GM10248 (cell line): ENCODE measurements at places on chromosomes 6 and 20.
A peak's percentile ranks its signal among the peaks of the same experiment; 100 is the strongest.

DNA sequence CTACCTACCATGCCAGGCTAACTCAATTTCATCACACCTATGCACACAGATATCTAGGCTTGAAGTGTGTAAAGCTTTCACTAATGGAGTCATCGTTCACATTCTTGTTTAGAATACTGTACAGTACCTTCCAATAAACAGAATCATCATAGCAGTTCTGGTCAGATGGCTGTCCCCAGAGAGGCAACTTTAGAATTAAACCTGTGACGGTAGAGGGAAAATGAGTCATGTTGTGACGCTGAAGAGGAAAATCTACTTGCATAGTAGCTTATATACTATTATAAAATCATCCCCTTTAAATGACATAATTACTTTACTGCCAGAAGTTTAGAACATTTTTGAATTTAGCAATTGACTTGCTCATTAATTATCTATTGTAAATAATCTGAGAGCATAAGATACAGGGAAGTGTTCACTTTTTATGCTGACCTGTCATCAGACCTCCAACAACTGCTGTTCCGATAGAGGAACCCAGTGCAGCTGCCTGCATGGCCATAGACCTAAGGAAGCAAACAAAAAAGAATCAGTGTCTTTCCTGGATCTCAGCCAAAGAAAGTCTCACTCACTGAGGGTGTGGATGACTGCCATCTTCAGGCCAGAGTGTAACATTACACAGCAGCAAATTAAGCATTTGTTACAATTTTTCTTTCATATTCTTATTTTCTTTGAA lies 29.8 kb downstream of the RHAG start:
- DNase-seq, result peak; percentile 60

- DNase-seq, result no peak
Observed at GRCh38 chr20:32024683-32025295, 14.6 kb downstream of the CCM2L start.

DNA sequence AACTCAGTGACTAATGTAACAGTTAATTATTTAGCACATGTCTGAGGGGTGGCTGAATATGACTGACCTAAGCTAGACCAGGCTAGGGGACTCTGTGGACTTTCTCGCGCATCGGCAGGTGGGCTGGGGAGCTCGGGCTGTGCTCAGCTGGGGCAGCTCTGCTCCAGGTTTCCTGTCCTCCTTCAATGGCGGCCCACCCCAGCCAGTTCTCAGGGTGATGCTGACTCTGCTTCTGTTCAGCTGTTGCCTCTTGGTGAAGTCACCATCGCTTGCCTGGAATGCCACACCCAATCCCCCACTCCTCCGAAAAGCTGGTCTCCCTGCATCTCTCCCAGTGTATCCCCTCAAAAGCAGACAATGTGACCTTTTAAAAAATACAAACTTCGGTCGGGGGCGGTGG lies 20.0 kb downstream of the PPP1R3G start:
- DNase-seq, result no peak

GRCh38 chr20:45987108-45987780 lies 15.2 kb upstream of the ZNF335 start:
- peak; percentile 87 for DNase-seq

DNA sequence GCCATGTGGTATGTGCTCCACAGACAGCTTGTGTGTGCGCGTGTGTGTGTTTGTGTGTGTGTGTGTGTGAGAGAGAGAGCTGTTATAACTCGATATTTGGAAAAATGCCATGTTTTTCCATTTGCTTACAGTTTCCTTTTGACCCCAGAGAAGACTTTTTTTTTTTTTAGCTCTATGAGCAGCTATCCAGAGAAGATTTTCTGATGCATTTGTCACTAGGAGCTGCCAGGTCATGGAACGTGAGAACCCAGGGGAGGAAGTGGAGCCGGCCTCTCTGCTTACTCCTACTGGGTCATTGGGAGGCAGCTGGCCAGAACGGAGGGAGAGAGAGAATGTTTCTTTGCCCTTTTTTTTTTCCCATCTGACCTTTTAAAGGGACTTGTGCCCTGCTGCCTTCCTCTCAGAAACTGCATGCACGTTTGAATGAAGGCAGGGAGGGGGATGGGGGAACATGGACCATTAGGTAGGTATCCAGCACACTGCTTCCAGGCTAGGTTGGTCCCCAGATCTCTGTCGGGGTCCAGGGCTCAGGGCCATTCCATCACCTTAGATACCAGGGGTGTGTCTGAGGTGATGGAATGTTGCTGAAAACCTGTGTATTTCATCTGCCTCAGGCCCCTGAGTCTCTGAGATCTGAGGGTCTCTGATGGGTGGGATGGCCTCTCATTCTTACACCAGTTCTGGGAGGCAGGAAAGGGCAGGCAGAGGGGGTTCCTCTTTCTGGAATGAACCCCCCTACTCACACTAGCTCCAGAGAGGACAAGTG lies 11.2 kb upstream of the MRPS18A start:
- no peak for DNase-seq

DNA sequence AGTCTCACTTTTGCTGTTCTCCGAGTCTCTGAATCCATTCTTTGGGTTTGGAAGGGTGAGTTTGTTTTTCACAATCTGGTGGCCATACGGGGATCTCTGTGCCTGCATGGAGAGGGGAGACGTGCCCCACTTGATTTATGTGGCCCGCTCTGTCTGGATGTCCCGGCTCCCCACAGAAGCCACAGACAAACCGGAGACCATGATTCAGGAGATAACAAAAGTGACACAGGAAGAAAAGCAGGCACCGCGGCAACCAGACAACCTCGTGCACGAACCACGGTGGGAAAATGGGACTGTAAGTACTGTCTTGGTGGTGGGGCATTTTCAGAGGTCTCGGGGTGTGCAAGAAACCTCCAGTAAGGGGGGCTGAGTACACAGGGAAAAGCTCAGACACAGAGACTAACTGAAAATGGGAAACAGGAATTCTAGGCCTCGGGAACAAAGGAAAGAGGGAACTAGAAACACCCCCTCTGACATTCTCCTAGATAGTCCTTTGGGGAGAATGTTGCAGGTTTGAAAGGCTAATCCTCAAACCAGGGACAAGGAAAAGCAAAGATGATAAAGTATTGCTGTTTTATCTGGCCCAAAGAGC lies 22.1 kb upstream of the ZNF318 start:
- no peak for DNase-seq

DNA sequence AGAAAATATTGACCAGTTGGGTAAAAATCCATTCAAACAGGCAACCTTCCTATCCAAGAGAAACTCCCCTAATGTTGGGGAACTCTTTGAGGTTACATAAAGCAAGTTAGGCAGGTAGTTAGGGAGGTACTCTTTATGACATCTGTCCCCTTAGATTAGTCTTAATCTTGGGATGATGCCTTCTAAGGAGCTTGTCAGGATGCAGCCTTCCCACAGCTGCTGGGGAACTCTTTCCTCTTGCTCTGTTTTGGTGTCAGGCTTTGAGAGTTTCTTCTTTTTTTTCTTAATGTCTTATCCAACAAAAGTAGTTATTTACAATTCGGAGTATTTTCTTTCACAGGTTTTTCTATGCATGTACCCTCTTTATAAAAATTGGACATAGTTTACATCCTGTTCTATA lies 194.8 kb downstream of the CDKAL1 start:
- no peak for DNase-seq

DNA sequence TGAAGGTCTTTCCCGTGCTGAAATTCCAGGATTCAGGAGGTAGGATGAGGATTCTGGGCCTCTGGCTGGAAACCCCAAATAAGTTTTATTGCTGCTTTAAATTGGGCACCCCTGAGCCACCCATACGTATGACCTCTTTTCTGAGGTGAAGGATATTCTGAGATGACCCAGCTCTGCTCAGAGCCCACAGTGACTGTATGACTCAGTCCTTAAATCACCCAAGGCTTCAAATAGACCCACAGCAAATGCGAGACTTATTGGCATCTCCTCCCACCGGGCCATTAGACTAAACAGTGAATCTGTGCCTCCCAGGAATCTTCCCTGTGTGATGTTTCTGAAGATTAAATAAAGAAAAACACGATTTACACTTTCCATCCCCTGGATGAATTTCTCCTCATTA lies 9.5 kb downstream of the SIRPG start:
- DNase-seq, result no peak

- no peak for DNase-seq
Observed at GRCh38 chr6:100427452-100427851, 37.3 kb downstream of the SIM1 start.

DNA sequence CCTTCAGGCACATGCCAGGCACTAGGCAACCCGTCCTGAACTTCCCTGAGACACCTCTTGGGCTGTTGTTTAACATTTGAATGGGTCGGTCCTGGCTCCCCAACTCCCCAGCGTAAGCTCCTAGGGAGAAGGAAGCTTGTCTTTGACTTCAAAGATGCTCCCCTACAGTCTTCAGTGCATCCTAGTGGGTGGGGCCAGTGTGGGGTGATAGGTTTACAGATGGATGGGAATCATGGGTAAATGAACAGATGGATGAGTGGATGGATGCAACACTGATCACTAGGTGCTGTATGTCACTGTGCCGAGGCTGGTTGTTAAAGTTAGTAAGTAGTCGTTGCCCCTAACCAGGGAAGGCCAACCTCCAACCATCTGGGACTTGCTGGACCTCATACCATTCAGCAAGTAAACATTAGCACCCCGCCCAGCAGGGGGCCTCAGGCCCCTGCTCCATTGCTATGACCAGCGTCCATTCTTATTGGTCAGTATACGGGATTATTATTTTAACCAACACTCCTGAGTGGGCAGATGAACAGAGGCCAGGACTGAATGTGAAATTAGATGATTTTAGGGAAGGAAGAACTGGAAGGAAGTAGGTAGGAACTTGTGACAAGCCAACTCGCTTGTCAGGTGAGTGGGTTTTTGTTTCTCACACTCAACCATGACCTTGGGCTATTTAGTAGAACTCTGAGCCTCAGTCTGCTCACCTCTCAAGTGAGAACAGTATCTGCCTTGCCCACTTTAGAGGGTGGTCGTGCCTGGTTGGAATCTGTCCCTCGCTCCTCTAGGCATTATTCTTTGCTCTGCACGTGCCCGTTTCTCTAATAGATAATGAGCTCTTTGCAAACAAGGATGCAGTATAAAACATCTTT lies 82.9 kb upstream of the FOXP4 start:
- DNase-seq, result peak; percentile 81

- DNase-seq, result no peak
Observed at GRCh38 chr6:116662202-116662601, 6.4 kb downstream of the ZUP1 start.

- DNase-seq, result no peak
Observed at GRCh38 chr20:62376112-62377063, 9.3 kb upstream of the LAMA5 start.

DNA sequence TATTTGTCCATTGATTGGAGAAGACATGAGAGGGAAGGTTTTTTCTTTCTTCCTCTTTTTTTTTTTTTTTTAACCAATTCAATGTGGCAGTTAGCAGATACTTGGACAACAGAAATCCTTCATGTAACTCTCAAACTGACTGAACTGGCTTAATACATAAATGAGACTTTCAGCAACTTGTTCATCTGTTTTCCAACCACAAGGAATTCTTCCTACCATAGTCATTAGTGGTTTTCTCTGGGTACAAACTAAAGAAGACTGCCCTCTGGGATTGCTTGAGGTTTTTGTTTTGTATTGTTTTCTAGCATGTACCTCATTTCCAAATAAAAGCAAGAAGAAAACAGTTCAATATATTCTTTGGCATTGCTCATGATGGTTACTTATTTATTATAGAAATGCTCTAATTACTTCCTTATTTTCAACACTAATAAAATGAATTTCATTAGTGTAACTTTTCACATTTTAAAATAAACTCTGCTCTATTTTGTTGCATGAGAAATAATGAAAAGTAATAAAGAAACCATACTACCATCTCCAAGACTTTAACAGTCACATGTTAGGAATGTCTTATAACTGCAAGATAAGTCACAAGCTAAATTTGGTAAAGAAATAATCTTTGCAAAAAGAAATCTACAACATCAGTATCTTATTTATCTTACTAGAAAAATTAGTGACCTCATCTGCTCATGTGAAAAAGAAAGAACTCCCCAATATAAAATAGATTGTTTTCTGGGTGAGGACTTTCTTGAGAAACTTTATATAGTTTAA lies 52.0 kb downstream of the ME1 start:
- DNase-seq, result no peak

GRCh38 chr6:37485291-37485702 lies 14.4 kb downstream of the CCDC167 start:
- no peak for DNase-seq

DNA sequence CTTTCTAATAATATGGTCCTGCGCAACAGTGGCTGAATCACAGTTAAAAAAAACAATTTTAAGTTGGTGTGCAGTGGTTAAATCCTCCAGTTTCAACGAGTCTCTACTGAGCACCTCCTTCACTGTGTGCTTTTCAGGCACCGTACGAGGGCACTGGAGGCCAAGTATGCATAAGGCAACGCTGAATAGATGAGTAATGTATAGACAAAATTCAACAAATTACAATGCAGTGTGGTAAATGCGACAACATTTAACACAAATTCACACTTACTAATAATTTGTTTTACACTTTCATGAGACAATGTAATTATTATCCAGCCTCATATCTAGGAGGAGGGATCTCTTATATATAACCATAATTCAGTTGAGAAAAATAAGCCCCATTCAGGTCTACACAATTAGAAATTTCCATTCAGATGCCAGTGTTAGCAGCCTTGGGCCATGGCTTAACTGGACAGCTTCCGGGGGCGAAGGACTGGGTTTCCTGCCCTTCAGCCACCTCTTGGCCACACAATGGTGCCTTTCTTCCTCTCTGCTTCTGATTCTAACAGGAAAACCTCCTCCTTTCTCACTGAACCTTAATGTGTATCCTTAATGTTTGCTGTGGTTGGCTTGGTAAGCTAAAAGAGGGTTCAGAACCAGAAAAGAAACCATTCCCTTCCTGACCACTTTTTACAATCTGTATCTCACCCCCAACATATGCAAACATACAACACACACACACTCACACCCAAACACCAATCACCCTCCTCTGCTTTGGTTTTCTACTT lies 51.9 kb downstream of the B4GALT5 start:
- no peak for DNase-seq

- DNase-seq, result peak; percentile 59
Observed at GRCh38 chr20:21548390-21549035, 34.6 kb upstream of the NKX2-2 start.

GRCh38 chr20:35232575-35232974 lies 6.1 kb downstream of the MMP24 start:
- DNase-seq, result no peak

- DNase-seq, result no peak
Observed at GRCh38 chr6:44914141-44914540, 414.0 kb upstream of the RUNX2 start.
